ENCODE measurements at places on chromosomes 2 and 18. TPM values are rescaled to one million over a fixed set of nuclear protein-coding genes. Genes with fewer than 3 reads are reported as not detected.

The FBXO48 gene
- 1.7 TPM for total RNA-seq

The LIPG gene
- total RNA-seq, result 20.2 TPM

The CYP20A1 gene
- total RNA-seq, result 42.8 TPM

The PSMG2 gene
- 50.5 TPM for total RNA-seq

The KIAA2012 gene
- not detected for total RNA-seq

The GAL3ST2 gene
- total RNA-seq, result 0.71 TPM

The NEB gene
- total RNA-seq, result 208 TPM

The CYBRD1 gene
- 119 TPM for total RNA-seq

The DUSP2 gene
- 8.1 TPM for total RNA-seq

The GKN1 gene
- not detected for total RNA-seq

Measured in camera-type eye (tissue), 1 donor.